ENCODE measurements at places on chromosomes 16 and 17.

GRCh38 chr17:82394278-82394677 lies 22.7 kb downstream of the UTS2R start:
- no peak for DNase-seq

- no peak for DNase-seq
These were observed 1.2 kb downstream of the MYH11 start for GRCh38 chr16:15855704-15856003.

GRCh38 chr17:79039171-79039570 lies 15.2 kb downstream of the C1QTNF1 start:
- DNase-seq = no peak

DNA sequence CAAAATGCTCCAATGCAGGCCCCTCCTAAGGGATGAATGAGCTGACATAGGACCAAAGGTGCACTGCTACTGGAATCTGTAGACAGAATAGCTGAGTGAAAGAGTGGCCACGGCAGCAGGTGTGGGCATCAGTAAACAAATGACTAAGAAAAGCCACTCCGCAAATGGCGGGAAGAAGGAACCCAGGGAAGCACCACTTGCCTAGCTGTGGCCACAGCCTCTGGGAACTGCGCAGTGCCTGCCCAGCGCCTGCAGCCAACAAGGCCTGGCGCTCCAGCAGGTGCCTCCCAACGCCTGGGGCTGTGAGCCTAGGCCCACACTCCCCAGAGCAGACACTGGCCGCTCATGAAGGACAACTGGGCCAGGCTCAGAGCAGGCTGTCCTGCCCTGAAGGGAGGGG lies 11.8 kb downstream of the PEMT start:
- DNase-seq = no peak

DNA sequence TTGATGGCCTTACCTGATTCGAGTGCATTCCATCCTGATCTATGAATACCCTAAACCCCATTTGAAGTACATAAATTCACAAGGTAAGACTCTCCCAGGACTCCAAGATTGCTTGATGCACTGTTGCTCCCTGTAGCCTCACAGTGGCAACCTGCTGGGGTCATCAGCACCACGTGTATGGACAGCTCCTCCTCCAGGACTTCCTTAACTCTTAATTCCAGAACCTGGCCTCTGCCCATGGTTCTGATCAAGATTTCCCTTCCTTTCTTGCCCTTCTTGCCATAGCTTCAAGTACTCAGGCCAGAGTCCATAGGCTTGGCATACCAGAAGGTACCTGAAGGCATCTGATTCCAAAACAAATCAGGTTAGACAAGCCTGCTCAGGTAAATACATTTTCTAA lies 34.0 kb upstream of the NLK start:
- no peak for DNase-seq

GRCh38 chr16:49994006-49994405 lies 31.0 kb upstream of the CNEP1R1 start:
- DNase-seq = no peak

DNA sequence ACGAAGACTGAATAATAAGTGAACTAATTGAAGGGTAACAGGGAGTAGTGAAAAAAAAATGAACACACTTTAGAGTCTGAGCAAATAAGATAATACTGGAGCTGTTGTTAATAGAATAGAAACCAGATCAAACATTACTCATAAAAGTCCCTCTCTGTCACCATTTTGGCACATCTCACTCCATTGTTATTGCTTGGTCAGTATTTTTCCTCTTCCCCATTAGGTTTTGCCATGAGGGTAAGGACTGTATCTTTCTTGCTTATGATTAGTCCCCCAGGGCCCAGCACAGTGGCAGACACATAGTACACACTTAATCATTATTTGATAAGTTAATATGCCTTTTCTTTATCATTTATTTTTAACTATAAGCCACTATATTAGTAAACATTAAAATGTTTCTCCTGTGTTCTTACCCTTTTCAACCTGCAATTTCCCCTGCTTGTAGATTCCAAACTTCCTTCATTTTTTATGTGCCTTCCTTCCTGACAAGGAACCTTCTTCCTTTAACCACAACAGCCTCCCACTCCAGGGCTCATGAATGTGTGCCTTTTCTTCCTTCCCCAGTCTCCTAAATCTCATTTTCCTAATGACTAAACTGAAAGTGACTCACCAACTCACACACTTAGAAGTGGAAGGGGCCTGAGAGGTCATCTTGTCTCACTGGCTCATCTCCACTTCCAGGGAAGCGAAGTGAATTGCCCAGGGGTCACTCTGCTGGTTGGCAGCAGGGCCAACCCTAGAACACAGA lies 88.2 kb upstream of the HAS3 start:
- no peak for DNase-seq

DNA sequence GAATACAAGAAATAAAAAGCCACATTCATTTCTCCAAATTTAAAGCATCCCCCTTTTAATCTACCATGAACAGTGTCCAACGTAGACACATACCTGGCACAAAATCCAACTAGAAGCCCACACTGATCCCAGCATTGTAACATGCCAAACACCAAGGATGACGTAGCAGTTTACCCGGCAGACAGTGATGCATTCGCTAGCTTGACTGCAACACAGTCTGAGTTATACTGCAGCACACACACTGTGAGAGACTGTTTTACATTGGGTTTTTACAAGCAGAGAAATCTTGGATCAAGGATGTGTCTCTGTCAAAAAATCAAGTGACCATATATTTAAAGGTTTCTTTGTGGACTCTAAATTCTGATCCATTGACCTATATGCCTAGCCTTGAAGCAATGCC lies 74.5 kb upstream of the C17orf78 start:
- DNase-seq = no peak

DNA sequence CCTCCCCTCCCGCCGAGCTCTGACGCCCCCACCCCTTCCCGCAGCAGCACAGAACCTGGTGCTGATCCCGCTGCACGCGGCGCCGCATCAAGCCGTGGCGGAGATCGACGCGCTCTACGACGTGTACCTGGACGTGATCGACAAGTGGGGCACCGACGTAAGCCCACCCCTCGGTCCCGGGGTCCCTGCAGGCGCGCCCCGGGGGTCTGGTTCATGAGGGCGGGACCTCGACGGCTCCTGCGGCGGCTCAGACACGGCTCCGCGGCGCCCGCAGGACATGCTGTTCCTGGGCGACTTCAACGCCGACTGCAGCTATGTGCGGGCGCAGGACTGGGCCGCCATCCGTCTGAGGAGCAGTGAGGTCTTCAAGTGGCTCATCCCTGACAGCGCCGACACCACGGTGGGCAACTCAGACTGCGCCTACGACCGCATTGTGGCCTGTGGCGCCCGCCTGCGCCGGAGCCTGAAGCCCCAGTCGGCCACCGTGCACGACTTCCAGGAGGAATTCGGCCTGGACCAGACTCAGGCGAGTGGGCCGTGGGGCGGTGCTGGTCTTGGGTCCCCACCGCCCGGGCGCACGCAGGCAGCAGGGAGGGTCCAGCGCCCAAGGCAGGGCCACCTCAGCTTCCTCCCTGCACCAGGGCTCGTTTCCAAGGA lies 1.4 kb downstream of the DNASE1L2 start:
- DNase-seq = no peak

DNA sequence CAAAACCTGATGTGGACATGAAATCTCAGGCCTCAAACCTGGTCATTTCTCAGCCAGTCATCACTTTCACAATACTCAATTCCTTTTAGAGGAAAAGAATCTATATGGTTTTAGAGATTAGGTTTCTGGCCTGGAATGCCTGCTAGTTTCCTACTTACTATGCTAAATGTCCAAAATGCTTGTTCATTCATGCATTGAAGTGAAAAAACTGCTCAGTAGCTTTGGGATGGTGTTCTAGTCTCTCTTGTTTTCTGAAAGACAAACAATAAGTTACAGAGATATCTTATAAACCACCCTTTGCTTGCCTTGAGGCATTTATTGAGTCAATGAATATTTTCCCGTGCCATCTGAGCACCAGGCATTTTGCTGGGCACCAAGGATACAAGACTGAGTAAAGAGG lies 1146.5 kb upstream of the GOT2 start:
- no peak for DNase-seq

DNA sequence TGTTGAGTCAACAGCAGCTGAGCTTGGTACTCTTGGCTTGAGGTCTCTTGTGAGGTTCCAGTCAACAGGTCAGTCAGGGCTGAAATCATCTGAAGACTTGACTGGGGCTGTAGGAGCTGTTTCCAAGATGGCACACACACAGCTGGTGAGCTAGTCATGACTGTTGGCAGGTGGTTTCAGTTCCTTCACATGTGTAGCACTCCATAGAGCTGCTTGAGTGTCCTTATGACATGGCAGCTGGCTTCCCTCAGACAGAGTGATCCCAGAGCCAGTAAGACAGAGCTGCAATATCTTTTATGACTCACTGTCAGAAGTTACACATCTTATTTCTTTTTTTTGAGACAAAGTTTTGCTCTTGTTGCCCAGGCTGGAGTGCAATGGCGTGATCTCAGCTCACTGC lies 19.5 kb upstream of the GAS7 start:
- DNase-seq = no peak

DNA sequence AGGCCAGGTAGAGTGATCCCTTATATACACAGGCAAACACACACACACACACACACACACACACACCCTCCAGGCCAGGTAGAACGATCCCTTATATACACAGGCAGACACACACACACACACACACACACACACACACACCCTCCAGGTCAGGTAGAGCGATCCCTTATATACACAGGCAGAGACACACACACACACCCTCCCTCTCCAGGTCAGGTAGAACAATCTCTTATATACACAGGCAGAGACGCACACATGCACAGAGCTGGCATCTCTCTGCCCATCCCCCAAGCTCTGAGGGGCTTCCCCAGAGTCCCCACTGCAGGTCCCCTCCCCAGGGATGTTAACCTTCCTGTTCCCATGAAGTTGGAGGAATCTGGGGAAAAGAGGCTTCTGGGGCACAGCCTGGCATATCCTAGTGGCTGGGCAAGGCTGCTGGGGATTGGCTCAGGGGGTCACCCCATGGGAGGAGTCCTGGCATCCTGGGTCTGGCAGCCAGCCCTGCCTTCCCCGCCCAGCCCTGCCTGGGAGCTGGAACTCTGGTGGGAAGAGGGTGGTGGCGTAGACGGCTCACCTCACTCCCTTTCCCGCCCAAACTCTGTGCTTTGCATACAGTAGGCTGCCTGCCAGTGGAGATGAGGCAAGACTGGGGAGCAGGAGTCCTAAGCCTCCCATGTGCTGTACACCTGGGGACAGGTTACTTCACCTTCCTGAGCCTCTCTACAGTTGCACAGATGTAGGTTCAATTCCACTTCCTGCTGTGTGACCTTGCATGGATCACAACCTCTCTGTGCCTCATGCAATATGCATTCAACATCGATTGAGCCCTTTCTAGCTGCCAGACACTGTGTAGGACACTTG lies 41.8 kb downstream of the TEKT5 start:
- no peak for DNase-seq

- no peak for DNase-seq
These were observed 122.5 kb downstream of the KCNJ18 start for GRCh38 chr17:21814776-21815175.

GRCh38 chr16:3059723-3060242 lies 5.7 kb upstream of the IL32 start:
- no peak for DNase-seq

DNA sequence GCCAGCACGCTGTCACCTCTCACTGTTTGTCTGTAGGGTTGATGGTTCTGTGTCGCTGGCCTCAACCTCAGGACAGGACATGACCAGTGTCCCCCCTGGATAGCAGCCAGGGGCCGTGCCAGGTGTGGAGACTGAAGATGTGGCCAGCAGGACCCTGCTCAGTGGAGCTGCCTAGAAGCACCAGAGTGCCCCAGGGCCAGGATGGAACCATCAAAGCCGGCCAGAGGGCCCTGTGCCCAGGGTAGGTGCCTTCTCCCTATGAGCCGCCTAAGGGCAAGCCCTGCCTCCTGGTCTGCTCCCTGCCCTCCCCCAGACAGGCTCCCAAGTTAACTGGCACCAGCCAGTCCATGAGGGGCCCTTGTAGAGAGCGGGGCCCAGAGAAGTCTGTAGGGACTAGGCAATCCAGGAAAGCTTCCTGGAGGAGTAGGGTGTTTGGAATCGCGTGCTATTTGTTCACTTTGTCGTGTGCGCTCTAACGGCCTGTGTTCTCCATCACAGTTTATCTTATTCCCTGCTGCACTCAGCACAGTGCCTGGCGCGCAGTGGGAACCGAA lies 546 bp upstream of the NDUFB10 start:
- DNase-seq = no peak

DNA sequence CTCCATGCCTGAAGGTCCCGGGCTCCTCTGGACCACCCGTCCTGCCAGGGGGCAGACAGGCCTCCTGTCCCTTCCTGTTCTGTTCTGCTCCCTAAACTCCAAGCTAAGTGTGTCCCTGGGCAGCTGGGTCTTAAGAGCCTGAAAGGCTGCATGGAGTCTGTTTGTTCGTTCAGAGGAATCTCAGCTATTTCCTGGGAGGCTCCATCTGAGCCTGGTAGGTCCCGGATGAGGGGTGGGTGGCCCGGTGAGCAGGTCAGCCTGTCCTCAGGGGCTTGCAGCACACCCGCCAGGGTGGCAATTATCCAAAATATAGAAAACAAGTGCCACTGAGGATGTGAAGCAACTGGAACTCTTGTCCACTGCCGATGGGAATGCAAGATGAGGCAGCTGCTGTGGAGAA lies 12.6 kb downstream of the ACTG1 start:
- DNase-seq = no peak

- DNase-seq = no peak
These were observed 129.6 kb downstream of the CPPED1 start for GRCh38 chr16:12674071-12674470.

- DNase-seq = no peak
These were observed 923 bp downstream of the ANKRD13B start for GRCh38 chr17:29593591-29594518.

GRCh38 chr17:54544249-54544648 lies 356.4 kb upstream of the TOM1L1 start:
- DNase-seq = no peak

GRCh38 chr17:69232650-69233049 lies 4.0 kb upstream of the ABCA10 start:
- DNase-seq = no peak

- DNase-seq = no peak
These were observed 1.2 kb upstream of the SGCA start for GRCh38 chr17:50164697-50164988.

DNA sequence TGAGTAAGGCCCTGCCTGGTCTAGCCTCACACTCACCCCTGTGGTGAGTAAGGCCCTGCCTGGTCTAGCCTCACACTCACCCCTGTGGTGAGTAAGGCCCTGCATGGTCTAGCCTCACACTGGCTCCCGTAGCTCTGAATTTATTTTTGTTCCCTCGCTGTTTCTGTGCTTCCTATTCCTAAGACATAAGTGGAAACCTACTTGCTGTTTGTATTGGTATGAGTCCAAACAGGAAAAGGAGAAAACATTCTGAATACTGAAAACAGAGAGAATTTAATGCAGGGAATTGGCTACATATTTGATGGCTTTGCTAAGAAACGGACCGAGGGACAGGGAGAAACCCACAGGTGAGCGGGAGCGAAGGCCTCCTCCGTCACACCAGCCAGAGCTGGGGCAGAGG lies 267.8 kb downstream of the FOXL1 start:
- no peak for DNase-seq

Measured in T-helper 2 cell (primary cell).